NCI-H1092 (cell line): ENCODE measurements at places on chromosomes 7 and 10.
A peak's percentile ranks its signal among the peaks of the same experiment; 100 is the strongest.

DNA sequence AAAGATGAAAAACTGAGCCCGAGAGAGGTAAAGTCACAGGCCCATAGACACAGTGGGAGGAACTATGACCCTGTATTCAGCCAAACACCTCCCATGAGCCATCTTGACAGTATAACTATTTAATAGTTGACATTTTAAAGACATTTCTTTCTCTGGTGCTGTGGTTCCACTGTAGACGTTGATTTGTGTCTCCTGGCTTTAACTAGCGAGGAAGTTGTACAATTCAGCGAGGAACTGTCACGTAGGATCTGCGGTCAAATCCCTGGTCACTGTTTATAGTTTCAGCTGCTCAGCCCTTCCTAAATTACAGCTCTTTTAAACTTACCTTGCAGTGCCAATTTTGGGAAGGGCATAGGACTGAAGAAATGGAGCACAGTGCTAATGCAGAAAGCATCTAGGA is 7.1 kb upstream of the CELF2 start:
- no peak for DNase-seq

- no peak for DNase-seq
These were observed 617.6 kb downstream of the SORCS3 start for GRCh38 chr10:105258674-105259065.

GRCh38 chr10:43861966-43862751 is 213.5 kb upstream of the ZNF32 start:
- no peak for DNase-seq

DNA sequence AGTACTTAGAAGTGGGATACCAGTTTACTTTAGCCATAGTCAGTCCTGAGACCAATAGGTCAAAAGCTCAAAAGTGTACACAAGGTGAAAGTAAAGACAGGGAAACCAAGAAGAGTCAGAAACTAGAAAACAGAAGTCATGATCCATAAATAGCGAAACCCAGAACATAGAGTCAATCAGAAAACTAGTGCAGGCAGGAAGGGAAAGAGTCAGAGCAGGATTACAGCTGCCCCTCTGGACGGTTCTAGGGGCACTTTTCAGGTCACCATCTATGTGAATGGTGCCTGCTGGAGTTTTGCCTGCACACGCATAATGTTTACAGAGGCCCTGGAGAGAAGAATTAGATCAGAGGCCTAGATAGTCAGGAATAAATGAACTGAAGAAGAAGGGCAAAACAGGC is 22.4 kb upstream of the DMTF1 start:
- no peak for DNase-seq

DNA sequence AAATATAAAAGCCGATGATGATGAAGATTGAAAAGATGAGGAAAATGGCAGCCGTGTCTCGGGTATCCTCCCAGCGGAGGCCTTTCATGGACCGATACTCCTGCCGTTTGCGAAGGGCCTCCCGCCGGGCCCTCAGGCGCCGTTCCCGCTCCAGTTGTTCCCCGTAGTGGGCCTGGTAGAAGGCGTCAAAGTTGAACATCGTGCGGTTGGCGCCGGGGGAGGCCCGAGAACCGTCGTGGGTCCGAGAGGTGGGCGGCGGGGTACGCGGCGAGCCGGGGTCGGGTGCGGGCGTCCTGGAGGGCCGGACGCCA is 553 bp downstream of the DNAJC30 start:
- no peak for DNase-seq

GRCh38 chr7:17696422-17696821 is 243.9 kb downstream of the SNX13 start:
- DNase-seq = no peak

- DNase-seq = peak; percentile 19
These were observed 1.2 kb downstream of the CLDN3 start for GRCh38 chr7:73768641-73769480.

- no peak for DNase-seq
These were observed 94.9 kb upstream of the SH2B2 start for GRCh38 chr7:102191556-102192379.

DNA sequence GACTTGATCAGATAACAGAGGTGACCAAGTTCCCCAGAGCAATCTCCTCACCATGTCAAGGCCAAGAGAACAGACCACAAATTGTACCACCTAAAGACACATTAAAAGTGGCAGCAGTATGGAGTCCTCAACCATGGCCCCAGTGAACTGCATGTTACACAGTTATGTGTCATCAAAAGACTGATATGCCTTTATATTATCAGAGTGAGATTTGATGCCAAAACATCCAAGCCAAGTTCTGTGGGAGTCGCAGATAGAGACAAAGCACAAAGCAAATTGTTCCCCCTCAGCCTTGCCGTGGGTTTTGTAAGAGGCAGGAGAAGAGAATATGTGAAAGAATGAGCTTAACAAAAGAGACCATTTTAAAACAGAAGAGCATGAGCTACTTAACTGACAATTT is 39.2 kb upstream of the TES start:
- no peak for DNase-seq

DNA sequence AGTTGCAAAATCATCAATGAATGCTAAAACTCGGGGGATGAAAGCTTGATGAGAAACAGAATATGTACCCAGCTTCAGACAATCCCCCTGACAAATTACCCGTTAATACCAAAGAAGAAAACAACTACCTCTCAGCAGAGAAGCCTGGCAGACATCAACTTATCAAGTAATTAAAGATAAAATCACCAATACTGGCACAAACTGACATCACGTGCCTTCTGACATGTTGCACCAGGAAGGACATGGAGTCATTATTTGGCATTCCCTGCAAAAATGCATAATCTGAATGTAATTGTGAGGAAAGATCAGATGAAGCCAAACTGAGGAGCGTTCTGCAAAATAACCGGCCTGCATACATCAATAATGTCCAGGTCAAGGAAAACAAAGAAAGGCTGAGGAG is 7.7 kb downstream of the SLIT1 start:
- no peak for DNase-seq

- DNase-seq = no peak
These were observed 121.6 kb downstream of the KCND2 start for GRCh38 chr7:120394595-120394994.

- no peak for DNase-seq
These were observed 62.3 kb upstream of the CCDC6 start for GRCh38 chr10:59968705-59969104.

DNA sequence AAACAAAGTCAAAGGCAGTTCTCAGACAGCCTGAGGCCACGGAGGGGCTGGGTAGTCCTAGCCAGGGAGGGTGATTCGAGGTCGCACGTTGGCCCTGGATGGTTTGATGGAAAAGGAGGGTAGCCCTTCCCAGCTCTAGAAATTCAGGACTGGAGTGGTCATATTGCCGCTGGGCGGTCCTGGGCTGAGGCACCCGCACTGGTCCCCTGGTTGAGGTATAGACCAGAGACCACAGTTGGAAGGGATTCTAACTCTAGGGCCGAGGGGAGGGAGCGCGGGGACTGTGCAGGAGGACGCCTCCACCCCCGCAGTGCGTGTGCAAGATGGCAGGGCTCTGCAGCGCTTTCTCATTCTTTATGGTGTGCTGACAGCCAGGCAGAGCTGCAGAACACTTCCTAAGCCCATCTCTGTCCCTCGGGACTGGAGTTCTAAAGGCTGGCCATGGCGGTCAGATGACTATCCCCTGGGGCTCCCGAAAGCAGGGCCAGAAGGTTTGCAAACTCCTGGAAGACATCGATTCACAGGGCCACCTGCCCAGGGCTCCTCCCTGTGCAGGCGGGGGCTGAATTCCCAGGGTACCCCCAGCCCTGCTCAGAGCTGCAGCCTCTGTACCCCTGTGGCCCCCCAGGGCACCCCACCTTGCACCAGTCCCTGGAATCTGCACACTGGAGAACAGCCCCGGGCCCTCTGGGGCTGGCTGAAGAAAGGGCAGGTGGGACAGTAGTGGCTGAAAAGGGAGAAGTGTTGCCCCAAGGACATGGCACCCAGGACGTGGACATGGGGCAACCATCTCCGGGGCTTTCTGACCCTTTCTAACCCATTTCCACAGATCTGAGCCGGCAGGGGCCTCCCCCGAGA is 51.0 kb upstream of the ELN start:
- no peak for DNase-seq

DNA sequence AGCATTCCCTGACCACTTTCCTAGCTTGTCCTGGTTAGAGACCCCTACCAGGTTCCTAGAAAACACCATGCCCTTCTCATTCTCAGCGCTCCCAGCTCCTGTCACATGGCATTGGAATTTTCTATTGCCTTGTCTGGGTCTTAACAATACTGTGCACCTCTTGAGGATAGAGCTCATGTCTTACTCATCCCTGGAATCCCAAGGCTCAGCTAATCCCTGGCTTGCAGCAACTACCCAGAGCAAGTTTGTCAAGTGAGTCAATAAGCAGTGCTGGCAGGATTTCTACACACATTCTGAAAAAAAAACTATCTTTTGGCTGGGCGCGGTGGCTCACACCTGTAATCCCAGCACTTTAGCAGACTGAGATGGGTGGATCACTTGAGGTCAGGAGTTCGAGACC is 11.7 kb upstream of the PRDX3 start:
- no peak for DNase-seq

GRCh38 chr10:23780331-23780730 is 341.5 kb downstream of the OTUD1 start:
- no peak for DNase-seq

- DNase-seq = no peak
These were observed 306.5 kb downstream of the GATA3 start for GRCh38 chr10:8360814-8361509.

DNA sequence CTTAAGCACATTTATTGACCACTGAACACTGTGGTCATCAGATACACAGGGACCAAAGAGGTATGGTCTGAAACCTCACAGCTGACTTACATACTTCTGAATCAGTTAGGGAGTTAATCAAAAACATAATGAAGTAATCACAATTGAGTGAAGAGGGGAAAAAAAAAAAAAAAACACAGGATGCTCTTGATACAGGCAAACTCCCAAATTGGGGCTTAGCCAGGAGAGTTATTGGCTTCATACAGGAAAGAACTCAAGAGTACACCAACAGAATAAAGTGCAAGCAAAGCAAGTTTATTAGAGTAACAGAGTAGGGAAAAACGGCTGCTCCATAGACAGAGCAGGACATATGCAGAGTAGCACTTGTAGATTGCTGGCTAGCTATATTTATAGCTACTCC is 917.0 kb downstream of the CNTNAP2 start:
- no peak for DNase-seq

- DNase-seq = peak; percentile 29
These were observed 235.7 kb downstream of the AGMO start for GRCh38 chr7:15326044-15326644.

DNA sequence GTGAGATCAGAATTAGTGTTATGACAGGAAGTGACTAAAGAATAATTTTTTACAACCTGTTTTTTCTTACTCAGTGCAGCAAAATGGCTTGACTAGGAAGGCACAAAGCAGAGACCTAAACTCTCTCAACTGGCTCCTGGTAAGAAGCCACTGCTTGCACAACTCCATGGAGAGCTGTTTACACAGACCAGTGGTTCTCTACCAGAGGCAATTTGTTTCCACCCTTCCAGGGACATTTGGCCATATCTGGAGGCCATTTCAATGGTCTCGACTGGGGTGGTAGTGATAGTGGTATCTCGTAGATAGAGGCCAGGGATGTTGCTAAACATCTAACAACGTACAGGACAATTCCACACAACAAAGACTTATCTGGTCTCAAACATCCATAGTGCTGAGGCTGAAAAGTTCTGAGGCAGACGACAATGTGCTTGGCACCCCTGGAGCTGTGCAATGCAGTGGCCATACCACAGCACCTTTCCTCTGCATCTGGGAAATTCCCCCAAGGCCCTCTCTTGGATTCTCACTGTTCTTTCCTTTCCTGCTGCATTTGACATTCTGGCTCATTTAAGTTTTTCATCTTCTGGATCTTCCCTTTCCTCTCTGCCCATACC is 105.4 kb upstream of the LAMB4 start:
- no peak for DNase-seq

GRCh38 chr7:90053094-90053493 is 101.2 kb upstream of the STEAP1 start:
- DNase-seq = no peak

DNA sequence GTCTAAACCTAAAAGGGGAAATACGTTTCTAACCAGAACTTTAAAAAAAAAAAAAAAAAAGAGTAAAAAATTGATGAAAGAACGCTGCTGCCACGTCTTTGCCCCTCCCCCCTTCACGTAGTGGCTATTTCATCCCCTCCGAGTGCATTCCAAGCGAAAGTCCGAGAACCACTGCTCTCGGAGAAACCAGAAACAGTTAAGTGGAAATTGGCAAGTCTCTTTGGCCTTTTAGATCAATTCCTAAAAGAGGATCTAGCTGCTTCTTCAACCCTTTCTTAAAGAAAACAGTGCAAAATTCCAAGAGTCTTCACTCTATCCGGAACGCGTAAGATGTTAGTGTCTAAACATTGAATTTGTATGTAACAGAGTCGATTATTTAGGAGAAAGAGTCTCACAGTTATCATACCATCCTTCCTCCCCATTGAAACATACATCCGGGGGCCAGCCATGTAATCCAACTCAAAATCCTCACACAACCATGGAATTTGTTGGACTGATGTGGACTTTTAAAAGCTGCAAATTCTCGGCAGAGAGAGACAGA is 1.1 kb downstream of the P4HA1 start:
- DNase-seq = no peak

GRCh38 chr10:118003126-118003525 is 43.6 kb downstream of the RAB11FIP2 start:
- no peak for DNase-seq

DNA sequence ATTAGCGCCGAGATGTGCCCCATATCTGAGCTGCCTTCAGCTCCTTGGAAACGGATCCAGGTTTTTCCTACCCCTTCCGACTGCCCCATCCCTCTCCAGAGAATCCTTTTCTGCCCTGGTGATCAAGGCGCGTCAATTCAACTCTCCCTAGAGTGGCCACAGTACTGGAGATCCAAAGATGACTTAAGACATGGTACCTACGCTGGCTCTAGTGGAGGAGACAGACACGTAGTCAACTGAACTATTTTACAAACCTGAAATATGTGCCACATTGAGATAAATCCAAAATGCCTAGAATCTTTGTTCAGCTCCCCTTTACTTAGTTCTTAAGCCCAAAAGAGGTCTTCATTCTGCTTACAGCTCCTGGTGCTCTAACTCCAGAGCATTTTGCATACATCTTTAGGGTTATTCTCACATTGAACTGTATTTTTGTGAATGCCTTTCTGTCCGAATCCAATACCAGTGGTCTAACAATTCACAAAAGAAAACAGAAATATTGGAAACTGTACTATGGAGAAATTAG is 444 bp upstream of the TNPO3 start:
- no peak for DNase-seq

DNA sequence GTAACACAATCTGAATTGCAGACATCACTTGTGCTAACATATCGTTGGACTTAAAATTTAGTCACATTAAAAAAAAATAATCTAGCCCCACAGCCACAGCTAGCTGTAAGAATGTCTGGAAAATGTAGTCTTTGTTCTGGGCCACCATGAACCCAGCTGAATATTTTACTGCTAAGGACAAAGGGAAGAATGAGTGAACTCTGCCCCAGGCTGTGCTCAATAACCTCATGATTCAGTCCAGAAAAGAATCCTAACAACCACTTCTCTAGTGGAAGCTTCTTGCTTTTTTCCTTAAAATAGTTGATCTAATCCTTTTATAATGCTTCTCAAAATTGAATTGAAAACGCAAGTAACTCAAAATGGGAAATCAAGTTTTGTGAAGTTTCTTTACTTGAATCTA is 25.6 kb upstream of the SOSTDC1 start:
- no peak for DNase-seq
